ENCODE measurements at places on chromosomes 1 and 21.

- DNase-seq = peak; percentile 66
These were observed 2.9 kb upstream of the S100A2 start for GRCh38 chr1:153568367-153569099.

DNA sequence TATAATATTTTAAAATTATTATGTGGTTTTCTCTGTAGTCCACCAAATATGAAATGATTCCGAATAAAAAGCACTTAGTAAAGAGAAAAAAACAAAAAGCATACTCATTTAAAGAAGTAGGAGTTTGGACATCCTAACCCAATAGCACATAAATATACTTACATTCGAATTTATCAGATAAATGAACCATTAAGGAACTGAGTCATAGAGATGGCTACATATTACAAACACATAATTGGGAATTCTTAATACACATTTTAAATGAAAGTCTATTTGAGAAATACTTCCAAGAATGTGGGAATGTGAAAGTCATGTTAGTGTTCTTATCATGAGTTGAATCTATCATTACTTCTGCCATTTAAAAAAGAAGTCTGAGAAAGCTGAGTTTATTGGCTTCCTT is 75.0 kb downstream of the USP24 start:
- DNase-seq = no peak

- DNase-seq = peak; percentile 13
These were observed 39.1 kb downstream of the CLIC6 start for GRCh38 chr21:34707876-34708325.

GRCh38 chr1:52925571-52926005 is 1.5 kb upstream of the SCP2 start:
- DNase-seq = no peak

- DNase-seq = no peak
These were observed 33.3 kb upstream of the PIGC start for GRCh38 chr1:172477216-172477615.
